Smooth muscle cell of the brain vasculature (primary cell): ENCODE measurements at places on chromosomes 16 and 17.

DNA sequence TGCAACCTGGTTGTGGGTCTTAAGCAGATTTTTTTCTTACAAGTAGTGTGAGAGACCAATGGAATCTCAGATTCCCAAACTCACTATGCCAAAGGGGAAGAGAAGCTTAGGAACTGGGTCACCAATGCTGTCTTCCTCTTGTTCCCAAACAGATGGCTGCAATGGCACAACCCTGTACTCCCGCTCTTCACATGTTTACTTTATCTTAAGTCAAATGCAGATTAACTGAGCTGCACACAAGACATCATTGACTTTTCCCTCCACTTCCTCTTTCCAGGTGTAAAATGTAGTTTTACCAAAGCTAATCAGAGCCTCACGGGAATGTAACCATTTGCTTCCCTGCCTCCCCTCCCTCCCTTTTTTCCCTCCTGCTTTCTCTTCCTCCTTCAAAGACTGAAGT, 14.4 kb upstream of the CD300E start:
- no peak for DNase-seq

DNA sequence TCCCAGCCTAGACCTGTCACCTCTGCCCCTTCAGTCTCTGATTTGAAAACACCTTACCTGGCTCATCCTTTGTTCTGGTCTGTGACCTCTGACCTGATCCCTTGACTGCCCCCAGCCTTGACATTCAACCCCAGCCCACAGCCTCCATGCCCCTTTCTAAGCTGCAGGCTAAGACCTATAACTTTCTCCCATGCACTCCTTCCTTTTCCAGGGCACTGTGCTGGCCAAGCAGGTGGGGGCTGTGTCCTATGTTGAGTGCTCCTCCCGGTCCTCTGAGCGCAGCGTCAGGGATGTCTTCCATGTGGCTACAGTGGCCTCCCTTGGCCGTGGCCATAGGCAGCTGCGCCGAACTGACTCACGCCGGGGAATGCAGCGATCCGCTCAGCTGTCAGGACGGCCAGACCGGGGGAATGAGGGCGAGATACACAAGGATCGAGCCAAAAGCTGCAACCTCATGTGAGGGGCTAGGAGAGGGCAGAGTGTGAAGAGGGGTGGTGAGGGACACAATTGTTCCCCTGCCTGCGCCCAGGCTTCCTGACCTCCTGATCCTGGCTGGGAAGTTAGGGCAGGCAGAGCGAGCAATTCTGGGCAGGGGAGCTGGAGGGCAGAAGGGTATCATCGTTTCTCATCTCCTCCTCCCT, 3.3 kb downstream of the RND2 start:
- no peak for DNase-seq

- no peak for DNase-seq
Observed at GRCh38 chr16:82728901-82729300, 102.1 kb downstream of the CDH13 start.

- no peak for DNase-seq
Observed at GRCh38 chr16:67999985-68000384, 701 bp upstream of the DPEP2 start.

DNA sequence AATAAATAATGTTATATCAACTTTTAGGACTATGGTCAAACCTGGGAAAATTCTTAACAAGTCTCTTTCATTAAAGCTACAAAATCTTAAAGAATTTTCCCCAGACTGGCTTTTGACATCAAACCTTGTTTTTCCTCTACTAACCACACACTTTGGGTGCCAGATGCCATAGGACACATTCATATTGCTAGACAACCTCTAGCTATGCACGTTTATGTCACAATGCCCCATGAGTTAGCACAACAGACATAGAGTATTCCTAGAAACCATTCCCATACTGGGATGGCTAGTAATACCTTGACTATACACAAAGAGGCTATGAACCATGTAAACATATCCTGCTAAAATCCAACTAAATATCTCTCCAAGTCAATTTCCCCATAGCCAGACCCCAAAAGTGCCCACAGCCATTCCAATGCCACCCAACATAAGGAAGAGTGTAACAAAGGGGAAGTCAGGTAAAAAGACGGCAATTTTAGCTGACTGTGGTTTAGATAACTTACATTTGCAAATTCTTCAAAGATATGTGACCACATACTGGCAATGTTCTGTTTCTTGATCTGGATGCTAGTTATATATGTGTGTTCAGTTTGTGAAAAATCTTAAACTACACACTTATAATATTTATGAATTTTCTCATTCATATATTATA, 23.4 kb downstream of the SMURF2 start:
- DNase-seq = no peak

- no peak for DNase-seq
Observed at GRCh38 chr17:77196251-77196650, 55.5 kb downstream of the SEC14L1 start.

DNA sequence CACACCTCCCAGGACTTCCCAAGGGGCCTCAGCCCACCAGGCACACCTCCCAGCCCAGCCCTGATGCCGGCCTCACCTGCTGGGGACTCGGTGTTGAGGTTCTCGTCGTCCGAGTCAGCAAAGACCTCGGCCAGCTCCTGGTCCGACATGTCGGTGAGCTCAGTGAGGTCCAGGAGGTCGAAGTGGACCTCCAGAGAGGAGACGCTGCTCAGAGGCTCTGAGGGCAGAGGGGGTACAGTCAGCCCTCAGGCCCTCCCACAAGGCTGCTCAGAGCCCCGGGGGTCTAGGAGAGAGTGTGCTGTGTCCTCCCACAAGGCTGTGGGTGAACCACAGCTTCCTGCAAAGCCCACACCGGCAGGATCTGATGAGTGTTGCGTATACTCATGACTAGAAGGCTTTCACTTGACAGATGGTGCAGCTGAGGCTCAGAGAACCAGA, 10.5 kb downstream of the DBNDD1 start:
- no peak for DNase-seq

DNA sequence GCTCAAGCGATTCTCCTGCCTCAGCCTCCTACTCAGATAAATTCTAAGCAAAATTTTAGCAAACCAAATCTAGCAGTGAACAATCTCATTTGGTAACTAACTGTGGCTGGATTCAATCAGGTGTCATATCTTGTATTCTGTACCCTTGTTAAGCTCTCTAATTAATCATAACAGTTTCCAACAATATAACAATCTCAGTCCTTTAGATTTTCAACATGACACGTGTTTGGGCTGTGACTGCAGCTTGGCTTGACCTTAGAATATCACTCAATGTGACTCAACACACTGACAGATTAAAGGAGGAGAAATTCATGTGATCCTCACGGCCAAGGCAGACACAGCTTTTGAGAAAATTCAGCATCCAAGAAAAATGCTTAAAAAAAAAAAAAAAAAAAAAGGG, 133.6 kb downstream of the BANP start:
- no peak for DNase-seq

- no peak for DNase-seq
Observed at GRCh38 chr17:54899201-54899600, 1.5 kb upstream of the TOM1L1 start.

DNA sequence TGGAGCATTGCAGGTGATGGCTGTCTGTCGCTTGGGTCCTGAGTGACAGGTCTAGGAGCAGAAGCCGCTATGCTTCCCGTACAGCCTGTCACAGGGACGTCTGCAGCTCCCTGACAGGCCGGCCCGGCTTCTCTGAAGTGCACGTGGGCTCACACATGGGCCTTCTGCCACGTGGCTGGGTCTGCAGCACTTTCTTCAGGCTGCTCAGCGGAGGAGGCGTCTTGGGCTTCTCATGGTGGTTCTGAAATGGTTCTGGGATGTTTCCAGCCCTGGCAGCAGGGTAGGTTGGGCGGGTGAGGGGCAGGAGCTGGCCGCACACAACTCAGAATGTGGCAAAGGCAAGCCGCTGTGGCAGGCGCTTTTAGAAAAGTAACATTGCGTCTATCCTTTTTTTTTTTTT, 80.3 kb upstream of the ZNF750 start:
- DNase-seq = no peak

GRCh38 chr16:78929841-78930240, 670.7 kb downstream of the MAF start:
- no peak for DNase-seq
